ENCODE measurements at places on chromosomes 3 and 15.

DNA sequence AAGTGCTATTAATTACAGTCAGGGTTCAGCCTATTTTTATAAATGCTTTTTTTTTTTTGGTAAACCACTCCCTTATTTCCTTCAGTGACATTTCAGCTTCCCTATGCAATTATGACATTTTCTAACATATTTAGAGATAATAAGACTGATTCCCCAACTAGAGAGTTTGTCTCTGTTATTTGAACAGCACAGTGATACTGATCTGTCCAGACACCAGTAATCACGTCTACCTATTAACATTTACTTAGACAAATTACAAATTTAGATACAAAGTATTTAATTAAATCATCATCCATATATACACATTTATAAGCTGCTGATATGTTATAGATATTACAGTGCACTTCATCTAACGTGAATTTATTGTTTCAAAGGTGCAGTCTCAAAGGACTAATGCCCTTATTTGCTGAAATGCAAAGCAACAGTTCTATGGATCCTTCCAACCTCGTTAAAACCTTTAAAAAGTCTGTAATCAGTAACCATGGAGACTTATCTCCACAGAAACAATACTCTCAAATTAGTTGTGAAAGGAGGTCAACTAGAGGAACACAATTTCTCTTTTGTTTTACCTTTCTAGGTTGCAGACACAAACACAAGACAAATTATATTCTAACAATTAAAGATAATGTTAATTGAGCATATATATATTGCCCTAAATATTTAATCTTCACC lies 1531.1 kb downstream of the SI start:
- no peak for DNase-seq

DNA sequence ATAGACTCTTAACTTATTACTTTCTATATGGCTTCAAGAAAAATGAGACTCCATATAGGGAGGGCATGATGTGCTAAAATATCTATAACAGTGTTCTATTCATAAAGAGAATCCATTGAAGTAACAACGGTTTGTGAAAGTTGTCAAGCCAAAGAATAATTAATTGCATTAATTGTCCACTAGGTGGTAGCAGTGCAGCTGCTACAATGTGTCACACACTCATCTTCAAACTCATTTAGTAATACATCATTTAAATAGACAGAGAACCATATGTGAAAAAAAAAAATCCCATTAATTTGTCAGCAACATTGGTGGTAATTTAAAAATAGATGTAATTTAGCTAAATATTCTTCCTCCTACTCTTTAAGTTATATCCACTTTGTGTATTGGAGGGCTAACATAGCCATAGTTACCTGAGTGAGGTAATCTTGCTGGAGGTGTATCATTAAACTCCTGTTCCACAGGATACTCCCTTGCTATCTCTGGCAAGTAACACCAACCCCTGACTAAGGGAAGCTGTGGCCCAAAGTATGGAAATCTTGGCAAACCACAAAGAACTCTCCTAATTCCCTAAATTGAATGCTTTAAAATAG lies 3.7 kb upstream of the CPA3 start:
- DNase-seq = no peak

DNA sequence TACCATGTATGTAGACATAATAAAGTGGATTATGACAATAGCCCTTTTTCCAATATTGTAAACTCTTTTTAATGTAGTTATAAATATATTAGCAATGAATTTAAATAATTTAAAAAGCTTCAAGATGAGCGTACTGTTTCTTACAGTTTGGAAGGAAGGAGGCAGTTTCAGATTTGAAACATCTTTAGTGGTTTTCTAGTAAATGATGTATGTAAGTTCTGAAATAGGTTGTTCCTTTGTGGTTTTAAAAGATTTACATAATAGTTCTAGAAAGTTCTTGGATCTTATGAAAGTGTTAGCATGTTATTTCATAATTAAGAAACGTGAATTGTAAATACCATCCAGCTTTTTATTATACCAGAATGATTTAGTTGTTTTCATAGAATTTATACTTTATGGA lies 16.0 kb downstream of the DNAJC19 start:
- no peak for DNase-seq

DNA sequence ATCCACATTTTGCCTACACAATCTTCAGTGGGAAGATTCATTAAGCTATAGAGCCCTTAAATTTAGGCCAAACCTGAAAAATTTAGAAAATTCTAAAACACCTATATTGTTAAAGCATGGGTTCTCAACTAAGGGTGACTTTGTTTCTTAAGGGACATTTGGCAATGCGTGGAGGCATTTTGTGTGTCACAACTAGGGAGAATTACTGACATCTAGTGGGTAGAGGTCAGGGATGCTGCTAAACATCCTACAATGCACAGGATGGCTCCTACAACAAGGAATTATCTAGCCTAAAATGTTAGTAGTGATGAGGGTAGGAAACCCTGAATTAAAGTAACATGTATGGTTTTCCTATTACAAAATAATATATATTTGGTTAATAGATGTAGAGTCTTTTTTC lies 55.8 kb downstream of the TBC1D5 start:
- no peak for DNase-seq

- no peak for DNase-seq
Observed at GRCh38 chr3:138769616-138770015, 65.1 kb downstream of the PIK3CB start.

GRCh38 chr3:18765662-18766061 lies 340.5 kb upstream of the SATB1 start:
- no peak for DNase-seq

DNA sequence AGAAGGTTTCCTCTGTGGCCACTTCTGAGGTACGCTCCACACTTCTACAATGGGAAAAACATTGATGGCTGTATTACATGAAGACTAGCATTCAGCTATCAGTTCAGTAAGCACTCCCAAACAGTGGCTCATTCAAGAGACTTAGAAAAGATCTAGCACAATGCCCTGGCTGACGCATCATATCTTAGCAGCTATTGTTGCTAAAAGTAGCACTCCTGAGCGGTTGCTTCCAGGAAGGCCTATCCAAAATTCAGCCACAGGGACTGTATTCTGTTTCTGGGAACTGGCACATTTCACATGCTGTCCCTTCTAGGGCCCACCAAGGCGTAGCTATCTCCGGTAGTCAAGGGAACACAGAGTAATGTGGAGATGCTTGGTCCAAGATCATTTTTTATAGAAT lies 21.2 kb upstream of the SPRED1 start:
- no peak for DNase-seq

DNA sequence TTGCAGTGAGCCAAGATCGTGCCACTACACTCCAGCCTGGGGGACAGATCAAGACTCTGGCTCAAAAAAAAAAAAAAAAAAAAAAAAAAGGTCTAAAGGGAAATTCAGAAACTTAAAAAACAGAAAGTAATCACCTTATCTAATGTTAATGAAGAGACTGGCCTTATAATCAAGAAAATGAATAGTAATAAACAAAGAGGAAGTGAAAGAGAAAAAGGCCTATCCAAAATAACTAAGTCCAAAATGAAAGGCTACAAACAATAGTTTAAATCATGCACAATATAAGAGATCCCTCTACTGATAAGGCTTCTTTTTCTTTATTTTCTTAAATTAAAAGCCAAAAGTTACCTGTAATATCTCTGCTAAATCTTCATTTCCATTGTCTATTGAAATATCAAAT lies 37.1 kb upstream of the HDC start:
- DNase-seq = no peak

- no peak for DNase-seq
Observed at GRCh38 chr15:70758790-70759462, 4.4 kb downstream of the UACA start.

- no peak for DNase-seq
Observed at GRCh38 chr15:101441696-101442095, 47.8 kb downstream of the PCSK6 start.

- no peak for DNase-seq
Observed at GRCh38 chr3:4928277-4928789, 50.9 kb upstream of the BHLHE40 start.

DNA sequence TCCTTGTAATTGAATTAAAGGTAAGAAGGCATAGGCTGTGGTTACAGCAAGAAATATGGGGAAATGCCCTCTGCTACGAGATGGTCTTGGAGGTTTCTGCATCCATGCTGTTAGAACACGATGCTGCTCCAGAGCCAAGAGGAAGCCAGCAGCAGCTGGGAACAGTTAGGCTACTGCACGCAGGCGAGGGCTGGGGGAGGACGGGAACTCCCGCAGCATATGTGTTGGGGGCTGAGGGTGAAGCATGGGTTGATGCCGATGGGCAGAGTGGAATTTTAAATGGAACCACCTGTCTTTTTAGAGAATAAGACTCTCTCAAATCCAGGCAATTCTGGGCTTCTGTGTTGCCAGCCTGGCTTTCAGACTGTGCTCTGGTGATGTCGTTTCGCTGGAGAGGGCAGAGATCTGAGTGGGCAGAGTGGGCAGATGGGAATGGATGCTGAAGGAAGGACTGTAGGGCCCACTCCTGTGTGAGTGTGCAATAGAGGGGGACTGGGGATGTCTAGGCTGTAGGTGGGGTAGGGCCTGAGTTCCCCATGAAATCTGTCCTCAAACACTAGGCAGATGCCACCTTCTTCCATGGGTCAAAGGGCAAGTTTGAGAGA lies 417.0 kb upstream of the TPM1 start:
- DNase-seq = peak; percentile 59

GRCh38 chr3:171854649-171855305 lies 11.6 kb downstream of the TMEM212 start:
- DNase-seq = no peak

GRCh38 chr3:184953401-184953800 lies 141.4 kb downstream of the VPS8 start:
- no peak for DNase-seq

- DNase-seq = peak; percentile 53
Observed at GRCh38 chr15:92883163-92883875, 16.8 kb upstream of the CHD2 start.

DNA sequence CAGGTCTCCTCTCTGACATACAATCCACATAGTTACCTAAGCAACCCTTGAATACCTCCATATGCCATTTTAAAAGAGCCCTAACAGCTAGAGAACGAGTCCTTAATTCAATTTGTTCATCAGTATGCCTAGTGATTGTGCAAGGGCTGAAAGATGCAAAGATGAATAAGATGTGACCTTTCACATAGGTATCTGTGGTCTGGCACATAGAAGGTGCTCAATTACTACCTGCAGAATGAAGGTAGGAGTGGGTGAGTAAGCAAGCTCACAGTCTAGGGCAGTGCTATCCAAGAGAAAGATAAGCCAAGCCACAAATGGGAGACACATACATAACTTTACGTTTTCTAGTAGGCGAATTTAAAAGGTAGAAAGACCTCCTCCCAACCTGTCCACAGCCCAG lies 157.9 kb downstream of the OSBPL10 start:
- DNase-seq = no peak

DNA sequence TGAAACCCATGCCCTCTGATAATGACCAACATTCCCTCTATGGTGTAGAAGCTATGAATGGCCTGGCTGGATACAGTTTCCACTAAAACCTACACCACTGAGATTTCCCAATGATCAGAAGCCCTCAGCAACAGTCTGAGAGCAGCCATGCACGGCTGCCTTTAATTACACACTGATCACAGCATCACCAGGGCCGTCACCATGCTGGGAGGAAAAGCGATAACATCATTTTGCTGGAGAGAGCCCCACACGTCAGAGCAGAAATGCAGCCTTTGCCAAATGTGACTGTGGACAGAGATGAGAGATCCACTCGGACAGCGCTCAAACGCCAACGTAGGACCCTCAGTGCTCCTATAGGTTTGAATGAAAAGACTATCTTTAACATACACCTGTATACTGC lies 135.0 kb downstream of the XXYLT1 start:
- no peak for DNase-seq

- DNase-seq = no peak
Observed at GRCh38 chr15:29726553-29726952, 95.7 kb downstream of the TJP1 start.

DNA sequence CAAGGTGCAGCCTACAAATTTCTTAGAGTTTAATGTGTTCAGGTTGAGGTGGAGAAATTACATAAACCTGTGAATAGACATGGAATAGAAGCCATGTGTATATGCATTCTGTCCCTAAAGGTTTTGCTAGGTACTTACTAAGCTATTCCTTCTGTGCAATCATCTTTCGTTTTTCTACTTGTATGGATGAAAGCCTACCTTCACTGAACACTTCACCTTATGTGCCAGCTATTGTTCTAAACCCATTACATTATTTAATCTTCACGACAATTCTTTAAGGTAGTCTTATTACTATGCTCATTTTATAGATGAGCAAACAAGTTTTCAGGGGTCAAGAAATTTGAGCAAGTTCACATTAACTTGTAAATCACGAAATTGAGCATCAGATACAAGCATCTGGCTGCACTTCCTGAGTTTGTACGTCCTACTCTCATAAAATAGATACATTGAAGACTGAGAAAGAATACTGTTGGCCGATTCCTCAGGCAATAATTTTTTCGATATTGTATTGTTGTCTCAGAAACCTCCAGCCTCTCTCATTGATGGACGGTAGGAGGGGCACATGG lies 635 bp upstream of the RCN2 start:
- no peak for DNase-seq

DNA sequence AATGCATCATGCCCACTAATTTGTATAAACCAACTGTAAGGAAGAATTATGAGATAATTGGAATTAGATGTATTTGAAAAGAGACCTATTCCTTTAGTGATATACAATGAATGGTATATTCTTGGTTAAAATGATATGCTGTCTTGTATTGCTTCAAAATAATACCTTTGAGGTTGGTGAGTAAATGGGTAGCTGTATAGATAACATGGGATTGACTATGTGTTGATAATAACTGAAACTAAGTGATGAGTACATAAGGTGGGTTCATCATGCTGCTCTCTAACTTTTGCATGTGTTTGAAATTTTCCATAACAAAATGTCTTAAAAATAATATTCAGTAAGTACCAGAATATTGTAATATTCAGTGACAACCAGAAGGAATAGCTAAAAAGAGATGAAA lies 272.6 kb upstream of the ZPLD1 start:
- no peak for DNase-seq

- DNase-seq = no peak
Observed at GRCh38 chr3:48899273-48899672, 591 bp upstream of the SLC25A20 start.

DNA sequence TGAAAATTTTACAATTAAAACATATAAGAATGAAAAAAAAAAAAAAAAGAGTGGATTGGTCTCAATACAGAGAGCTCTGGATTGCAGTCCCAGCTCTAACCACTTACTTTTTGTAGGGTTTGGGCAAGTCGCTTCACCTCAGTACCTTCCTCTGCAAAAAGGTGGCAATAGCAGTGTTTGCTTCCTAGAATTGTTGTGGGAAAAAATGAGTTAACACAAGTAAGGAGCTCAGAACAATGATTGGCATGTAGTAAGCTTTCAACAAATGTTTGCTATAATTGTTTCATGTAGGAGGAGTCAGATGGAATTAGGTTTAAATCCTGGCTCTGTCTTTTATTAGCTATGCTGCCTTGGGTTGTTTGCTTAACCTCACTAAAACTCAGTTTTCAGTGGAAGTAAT lies 425.2 kb upstream of the TBL1XR1 start:
- no peak for DNase-seq

Measured in femur (tissue), 1 donor.